ENCODE measurements at places on chromosomes 4 and X.

- no peak for DNase-seq
These were observed 55.0 kb upstream of the TADA2B start for GRCh38 chr4:6988016-6988715.

- no peak for DNase-seq
These were observed 305.3 kb downstream of the FRMPD4 start for GRCh38 chrX:12443534-12444098.

GRCh38 chr4:1499465-1499864 lies 93.2 kb upstream of the NKX1-1 start:
- DNase-seq = no peak

DNA sequence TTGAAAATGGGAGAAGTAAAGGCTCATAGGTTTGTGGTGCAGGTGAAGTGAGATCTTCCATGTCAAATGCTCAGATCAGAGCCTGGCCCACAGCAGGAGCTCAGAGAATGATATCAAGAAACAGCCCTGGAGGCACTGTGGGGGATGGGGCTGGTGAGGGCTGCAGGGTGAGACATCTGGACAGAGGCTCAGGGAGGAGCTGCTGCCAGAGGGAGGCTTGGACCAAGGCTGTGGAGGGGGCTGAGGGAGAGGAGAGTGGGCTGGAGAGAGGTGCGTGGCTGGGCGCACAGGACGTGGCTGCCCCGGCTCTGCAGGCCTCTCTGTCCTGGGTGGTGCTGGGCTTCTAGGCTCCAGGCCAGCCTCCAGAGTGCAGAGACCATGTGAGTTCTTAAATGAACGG lies 5.6 kb downstream of the SORCS2 start:
- DNase-seq = no peak

DNA sequence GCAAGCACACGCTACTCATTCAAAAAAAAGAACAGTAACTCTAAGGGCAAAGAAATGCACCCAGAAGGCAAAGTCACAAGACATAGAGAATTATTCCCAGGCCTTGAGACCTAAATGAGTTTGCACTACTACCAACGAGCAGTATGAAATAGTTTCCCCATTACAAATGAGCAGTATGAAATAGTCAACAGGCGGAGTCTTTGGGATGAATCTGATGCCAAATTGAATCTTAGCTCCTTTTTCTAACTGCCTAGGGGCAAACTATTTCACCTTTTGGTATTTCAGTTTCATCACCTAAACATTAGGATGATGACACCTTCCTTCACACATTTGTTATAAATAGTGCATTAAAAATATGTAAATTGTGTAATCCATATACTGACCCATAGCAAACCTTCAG lies 213.0 kb upstream of the FAT4 start:
- DNase-seq = no peak

GRCh38 chr4:170106900-170107299 lies 17.1 kb upstream of the AADAT start:
- no peak for DNase-seq

DNA sequence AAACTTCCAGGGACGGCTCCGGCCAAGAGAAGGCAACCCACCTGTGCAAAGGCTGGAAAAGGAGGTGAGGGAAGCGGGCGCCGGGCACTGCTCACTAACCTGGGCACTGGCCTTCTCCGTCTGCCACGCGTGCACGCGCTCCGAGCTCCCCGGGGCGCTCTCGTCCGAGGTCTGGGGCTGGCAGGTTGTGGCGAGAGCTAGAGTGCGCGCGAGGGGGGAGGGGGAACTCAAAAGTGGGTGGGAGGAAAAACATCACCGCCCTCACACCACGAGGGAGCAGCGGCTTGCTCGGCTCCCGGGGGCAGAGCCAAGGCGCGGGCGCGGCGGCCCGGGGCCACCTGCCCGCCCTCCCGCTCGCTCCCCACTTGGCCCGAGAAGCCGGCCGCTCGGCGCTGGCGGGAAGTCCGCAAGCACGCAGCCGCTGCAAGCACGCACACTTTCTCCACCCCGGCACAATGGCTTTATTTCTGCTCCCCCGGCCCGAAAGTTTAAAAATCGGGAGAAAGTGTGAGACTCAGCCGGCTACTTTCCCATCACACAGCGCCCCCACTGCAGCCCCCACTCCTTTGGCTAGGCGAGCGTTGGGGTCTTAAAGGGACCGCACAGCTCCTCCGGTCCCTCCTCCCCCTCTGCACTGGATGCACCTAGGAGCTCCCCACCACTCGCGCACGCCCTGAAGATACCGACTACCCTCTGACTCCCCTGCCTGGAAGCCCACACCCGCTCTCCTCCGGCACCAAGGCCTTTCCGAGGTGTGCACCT lies at the start of gene CHRDL1:
Gene CHRDL1, minus strand, starts transcription at position 173 of the 762 bp plus-strand sequence. CDS start 3,636 bp downstream, outside the sequence.
- DNase-seq = no peak

GRCh38 chr4:131613086-131613823 lies 1535.8 kb upstream of the PCDH10 start:
- DNase-seq = no peak

DNA sequence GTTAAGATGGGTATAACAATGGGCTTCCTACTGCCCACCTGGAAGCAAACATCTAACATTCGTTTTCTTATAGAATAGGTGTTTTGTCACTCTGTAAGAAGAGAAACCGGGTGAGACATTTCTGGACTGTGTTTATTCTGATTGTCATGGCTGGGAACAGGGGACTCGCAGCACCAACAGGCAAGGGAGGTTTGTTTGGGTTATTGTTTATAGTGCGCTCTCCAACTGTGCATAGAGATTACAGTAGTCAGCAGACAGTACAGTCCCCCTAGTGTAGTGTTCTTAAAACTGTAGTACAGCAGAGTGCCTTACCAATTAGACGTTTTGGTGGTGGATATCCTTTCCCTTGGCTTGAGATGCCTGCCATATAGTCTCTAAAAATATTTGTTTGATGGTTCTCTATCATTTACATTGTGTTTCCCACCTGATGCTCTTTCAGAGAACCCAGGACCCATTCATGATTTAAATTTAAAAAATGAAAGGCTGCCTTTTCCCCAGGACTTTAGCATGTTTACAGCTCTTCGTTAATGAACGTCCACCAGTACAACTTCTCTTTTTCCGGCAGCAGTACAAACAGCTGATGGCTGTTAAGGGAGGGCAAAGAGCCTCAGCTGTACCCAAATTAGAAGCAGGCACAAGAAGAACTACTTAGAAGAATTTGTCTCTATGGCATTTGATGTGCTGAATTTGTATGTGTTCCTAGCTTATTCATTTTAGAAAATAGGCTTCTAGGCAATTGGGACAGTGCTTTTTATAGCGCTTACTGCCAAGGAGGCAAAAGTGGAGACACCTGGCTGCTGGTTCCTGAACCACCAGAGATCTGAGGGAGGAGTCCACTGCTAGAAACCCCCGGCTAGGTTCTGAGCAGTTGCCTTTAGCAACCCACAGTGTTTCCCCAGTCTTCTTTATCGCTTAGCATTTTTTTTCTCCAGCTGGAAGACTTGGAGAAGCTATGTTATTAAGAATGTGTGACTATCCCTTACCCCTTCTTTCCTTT lies 1.0 kb upstream of the RNF150 start:
- no peak for DNase-seq

DNA sequence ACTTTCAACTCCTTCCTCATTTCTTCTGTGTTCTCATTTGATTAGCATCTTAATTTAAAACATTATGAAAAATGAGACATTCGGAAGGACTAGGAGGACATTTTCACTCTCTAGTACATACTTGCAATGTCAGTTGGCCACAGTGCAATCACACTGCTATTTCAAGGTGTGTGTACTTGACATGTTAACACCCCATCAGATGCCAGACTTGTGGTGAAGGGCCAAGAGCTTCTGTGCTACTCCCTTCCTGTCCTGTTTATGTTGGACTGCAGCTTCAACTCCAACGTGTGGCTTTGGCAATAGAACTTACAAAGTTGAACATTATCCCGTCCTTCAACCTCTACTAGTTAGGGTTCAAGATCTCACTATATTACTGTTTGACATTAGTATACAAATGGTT lies 221.0 kb downstream of the PALLD start:
- no peak for DNase-seq

- no peak for DNase-seq
These were observed 63.9 kb downstream of the TRAPPC11 start for GRCh38 chr4:183722731-183723560.

DNA sequence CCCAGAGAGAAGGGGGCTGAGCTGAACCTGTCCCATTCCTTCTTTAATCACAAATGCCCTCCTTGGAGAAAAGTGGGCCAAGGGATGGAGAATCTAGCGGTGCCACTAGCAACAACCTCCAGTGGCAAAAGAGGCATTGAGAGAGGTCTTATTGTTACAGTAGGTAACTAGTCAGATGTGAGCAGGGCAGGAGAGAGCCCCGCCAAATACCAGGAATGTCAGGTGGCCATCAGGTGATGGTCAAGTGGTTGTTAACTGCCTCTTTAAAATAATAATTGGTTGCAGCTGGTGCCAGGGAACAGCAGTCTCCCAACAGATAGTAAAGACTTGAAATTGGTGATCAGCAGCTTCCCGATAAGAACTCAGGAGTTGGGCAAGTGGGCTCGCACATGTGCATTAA lies 116.1 kb downstream of the EVC2 start:
- no peak for DNase-seq

DNA sequence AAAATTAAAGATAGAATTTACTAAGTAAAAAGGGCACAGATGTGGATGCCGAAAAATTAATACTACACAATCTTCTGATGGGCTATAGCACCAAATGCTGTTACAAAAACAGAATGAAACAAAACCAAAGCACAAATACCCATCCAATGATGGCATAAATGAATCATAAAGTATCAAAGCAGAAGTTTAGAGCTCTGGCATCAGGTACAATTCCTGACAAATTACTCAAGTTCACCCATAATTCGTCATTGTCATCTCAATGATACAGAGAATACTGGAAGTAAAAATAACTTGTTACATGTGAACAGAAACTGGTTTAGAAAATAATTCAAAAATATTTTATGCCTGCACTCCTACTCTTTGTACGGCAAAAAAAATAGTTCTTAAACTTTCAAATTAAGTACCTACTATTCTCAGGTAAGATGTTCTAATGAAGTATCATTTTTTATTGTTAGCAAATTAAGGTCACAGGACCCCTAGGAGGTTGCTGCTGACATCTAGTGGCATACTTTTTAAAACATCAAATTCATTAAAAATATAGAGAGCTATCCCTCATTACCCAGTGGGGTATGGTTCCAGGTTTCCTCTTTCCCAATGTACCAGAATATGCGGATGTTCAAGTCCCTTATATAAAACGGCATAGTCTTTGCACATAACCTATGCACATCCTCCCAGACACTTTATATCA lies 126.1 kb downstream of the INPP4B start:
- DNase-seq = no peak

DNA sequence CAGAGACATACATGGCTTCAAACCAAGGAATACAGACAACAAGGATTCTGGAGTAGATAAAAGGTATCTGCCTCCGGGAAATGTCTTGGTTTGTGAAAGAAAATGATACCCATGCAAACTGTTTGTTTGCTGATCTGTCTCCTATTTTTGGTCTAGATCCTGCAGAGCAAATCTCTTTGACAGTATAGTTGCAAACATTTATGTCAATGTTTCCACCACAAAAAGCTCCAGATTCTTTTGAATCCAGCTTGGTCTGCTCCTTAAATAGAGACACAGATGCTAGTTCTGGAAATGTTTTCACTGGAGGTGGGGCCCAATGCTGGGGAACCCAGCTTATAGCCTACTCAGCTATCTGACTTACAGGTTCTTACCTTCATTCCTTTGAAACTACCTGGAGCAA lies 119.7 kb downstream of the ATG4A start:
- DNase-seq = no peak

DNA sequence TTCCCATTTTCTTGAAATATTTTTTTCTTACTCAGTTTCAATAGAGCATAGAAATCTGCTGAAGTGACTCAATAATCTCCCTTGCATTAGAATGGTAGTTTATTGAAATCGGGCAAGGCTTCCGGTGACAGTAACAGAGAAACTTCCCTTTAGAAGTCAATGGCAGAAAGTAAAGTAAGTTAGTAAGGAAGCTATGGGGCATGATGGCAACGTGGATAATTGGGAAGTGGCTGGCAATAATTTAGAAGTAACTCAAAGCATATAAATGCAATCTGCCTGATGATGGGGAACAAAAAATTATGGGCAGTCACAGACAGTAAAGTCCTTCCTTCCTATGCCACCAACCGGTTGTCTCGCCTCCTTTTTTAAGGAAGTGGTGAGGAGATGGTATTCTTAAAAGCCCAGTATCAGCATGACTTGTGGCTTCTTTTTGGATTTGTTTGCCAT lies 7.6 kb downstream of the CYBB start:
- DNase-seq = no peak

DNA sequence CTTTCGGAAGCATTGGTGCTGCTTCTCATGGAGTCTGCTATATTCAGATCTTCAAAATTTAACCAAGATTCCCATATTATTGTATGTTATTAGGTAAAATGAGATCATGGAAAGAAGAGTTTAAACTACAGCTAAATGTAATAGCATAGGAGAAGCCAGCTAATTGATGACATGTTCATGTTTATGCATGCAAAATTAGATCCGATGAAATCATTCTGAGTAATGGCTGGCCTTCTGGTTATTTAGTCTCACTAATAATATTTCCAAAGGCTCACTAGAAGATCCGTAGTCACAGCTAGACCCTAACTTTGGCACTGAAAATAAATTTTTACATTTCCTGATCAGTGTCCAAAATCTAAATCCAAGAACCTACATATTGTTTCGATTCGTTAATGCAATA lies 19.8 kb upstream of the PHKA2 start:
- DNase-seq = no peak

DNA sequence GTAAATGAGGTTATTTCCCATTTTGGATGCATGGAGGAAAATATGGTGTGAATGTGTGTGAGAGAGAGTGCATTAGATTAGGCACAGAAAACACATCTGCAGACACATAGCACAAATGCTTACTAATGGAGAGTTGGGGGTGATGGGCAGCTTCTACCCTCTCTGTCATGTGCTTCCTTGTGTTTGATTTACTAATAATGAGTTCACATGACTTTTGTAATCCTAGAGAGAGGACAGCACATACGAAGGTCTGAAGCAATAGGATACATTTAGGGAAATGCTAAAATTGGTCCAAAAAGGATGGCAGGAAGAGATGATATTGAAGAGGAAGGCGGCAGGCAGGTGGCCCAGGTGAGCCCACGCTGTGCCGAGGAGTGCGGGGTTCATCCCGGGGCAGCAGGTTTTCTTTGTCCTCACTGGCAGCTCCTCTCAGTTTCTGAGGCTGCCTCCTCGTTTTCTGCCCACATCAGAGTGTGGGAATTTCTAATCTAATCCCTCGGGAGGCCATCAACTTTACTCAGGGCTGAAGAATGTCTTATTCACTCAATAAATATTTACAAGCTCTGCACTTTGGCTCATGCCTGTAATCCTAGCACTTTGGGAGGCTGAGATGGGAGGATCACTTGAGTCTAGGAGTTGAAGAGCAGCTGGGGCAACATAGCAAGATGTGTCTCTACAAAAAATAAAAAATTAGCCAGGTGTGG lies 15.9 kb upstream of the MAP9 start:
- DNase-seq = no peak
